Progenitor cell of endocrine pancreas (in vitro differentiated cells): ENCODE measurements at places on chromosomes 6 and 20.

GRCh38 chr20:15236812-15237211, 899.4 kb upstream of the FLRT3 start:
- DNase-seq: no peak

GRCh38 chr6:107121964-107122495, 6.7 kb upstream of the BEND3 start:
- no peak for DNase-seq

GRCh38 chr6:52736145-52736544, 27.1 kb downstream of the GSTA2 start:
- DNase-seq: no peak

DNA sequence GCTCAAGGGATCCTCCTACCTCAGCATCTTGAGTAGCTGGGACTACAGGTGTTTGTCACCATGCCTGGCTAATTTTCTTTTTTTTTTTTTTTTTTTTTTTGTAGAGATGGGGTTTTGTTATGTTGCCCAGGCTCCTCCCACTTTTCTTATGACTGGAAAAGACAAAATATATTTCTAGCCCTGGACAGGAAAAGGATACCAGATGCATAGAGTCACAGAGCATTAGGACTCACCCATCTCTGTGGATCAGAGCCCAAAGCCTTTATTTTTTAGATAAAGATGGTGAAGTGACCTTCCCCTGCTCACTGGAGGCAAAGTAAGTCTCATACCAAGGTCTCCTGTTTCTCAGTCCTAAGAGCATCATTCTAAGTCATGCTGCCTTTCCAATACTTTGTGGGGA, 3.4 kb downstream of the TRIM10 start:
- no peak for DNase-seq

- no peak for DNase-seq
Observed at GRCh38 chr20:47654370-47654769, 130.9 kb downstream of the SULF2 start.

GRCh38 chr20:49570828-49571552, 3.1 kb upstream of the PTGIS start:
- no peak for DNase-seq

DNA sequence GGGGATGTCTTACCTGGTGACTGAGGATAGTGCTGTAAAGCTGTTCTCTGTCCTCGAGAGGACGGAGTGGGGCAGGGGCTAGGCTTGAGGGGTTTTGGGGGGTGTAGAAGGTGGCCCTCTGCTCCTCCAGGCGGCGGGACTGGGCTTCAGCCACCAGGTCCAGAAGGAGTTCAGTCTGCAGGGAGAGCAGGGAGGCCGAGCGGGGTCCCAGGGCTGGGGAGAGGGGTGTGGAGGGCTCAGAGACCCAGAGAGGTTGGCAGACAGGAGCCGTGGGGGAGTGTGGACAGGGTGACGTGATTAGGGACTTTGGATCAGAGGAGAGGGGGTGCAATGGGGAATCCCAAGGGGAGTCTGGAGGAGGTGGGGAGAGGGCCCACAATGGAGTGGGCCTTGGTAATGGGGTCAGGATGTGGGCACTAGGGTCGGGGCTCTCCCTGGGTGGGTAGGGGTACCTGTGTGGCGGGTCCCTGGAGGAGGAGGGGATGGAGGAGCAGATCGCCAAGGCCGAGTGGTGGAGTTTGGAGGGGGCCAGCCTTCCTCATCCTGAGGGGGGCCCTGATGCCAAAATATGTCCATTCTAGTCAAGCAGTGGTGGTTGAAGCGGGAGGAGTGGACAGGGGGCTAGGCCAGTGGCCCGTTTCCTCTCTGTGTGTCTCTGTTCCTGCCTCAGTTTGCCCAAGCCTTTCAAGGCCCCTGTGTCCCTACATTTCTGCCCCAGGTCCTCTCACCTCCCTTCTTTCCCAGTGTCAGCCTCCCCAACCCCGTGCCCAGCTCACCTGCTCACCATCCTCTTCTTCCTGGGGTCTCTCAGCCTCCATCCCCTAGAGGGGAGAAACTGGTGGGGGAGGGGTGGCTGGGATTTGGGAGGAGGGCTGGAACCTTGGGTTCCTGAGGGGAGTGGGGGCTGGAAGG, 491 bp downstream of the GPSM3 start:
- DNase-seq: no peak

DNA sequence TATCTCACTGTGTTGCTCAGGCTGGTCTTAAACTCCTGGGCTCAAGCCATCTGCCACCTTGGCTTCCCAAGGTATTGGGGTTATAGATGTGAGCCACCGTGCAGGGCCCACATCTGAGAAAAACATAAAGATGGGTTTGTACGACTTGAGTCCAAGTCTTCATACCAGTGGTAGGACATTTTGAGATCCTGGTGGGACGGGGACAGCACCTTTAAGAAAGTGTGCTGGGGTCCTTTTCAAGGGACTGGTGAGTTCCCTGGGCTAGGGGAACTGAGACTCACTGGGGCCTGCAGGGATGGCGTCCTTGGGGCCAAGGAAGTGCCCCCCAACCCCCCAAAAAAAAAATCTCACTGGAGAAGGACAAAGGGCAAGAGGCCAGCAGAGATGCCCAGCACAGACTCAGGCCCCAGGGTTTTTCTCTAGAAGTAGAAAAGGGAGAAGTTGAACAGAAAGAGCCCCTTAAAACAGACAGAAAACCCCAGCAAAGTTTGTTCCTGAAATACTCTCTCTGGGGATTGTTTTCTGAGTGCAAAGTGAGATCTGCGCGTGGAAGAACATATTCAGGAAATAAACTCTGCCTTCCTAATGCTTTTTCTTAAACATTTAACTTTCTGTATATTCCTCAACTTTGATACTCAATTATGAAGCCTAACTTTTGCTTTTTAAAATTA, 10.7 kb downstream of the OSBPL2 start:
- no peak for DNase-seq

DNA sequence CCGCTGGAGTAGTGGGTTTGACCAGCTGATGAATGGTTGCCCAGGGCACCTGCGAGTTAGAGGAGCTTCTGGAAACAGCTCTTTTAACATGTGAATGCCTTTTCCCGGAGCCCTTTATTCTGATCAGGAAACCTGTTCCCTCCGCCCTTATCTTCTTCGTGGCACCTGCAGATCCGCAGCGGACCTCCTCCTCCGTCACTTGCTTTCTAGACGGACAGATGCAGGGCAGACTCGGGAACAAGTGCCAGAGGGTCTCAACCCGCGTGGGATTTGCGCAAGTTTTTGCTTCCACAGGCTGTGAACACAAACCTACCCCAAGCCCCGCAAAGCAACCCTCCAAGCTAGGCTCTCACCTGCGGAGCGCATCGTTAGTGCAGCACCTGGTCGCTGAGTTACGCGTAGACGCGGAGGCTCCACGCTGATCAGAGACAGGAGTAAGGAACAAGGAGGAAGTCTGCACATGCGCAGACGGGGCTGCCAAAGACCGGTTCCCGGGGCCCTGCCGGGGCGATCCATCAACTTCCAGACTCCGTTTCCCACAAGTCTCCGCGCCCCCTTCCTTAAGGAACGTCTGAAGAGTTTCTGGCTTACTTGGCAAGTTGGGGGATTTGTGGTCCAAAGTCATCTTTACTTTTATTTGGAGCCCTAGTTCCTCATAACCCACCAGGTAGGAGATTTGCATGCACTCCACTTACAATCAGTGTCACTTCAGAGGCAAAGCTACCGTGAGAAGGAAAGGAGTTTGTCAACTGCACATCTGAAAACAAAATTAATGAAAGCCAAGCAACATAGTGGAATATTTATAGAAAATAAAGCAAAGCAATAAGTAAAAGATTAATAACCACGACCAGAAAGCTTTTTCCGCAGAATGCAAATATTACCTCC, 52.7 kb upstream of the ELMO2 start:
- peak; percentile 80 for DNase-seq

DNA sequence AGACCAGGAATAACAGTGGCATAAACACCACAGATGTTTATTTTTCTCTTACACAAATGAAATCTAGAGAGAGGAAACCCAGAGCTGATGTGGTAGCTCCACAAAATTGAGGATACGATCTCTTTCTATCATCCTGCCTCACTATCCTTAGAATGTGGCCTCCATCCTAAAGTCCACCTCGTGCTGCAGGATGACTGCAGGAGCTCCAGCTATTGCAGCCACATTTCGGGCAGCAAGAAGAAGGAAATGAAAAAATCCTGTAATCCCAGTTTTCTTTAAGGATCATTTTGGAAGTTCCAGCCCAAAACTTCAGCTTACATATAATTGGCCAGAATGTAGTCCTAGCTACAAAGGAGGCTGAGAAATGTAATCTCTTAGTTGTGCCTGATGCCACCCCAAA, 41.2 kb upstream of the ARFGEF2 start:
- DNase-seq: no peak

GRCh38 chr6:11097476-11097875, 3.8 kb downstream of the SMIM13 start:
- DNase-seq: no peak

GRCh38 chr6:137013738-137014602, 30.8 kb downstream of the IL20RA start:
- no peak for DNase-seq

- no peak for DNase-seq
Observed at GRCh38 chr6:96299525-96299924, 222.1 kb upstream of the UFL1 start.

- no peak for DNase-seq
Observed at GRCh38 chr6:147941143-147941542, 401.5 kb upstream of the SASH1 start.

GRCh38 chr6:38103921-38104320, 284.4 kb downstream of the ZFAND3 start:
- no peak for DNase-seq

- DNase-seq: no peak
Observed at GRCh38 chr20:60482221-60483008, 524.2 kb downstream of the CDH26 start.

- no peak for DNase-seq
Observed at GRCh38 chr6:100462706-100463629, 1.8 kb downstream of the SIM1 start.

GRCh38 chr6:28981431-28981832, 23.7 kb downstream of the ZNF311 start:
- DNase-seq: peak; percentile 51

GRCh38 chr6:38143191-38144150, 323.9 kb downstream of the ZFAND3 start:
- DNase-seq: no peak

DNA sequence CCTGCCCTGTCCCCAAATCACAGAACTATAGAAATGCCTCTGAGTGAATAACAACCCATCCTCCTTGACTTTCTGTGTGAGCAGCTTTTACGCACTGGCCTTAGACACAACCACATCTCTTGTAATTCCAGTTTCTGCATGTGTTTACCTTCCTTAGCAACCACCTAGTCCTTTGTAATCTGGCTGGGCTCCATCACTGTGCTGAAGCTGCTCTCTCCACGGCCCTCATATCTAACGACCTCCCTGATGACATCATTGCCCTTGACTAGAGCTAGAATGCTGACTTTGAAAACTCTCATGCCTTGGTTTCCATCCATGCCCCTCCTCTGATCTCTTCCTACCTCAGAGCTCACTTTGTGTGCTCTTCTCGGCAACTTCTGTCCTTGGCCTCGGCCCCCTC, 30.5 kb upstream of the GLP1R start:
- DNase-seq: no peak

DNA sequence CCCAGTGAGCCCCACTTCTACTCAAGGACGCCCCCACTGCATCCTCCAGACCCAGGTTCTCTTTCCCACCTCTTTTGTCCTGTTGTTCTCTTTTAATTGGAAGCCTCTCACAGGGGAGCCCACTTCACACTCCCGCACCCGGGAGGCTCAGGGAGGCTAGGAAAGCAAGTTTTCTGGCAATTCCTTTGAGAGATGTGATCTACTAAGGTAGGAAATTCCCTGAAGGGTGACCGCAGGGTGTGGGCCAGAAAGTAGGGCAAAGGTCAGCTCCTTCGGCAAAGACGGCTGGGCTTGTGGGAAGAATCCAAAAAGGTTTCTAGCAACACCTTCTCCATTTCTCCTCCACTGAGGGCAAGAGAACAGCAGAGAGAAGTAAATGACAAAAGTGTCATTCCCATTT, 98.1 kb upstream of the PTPN1 start:
- no peak for DNase-seq
